ENCODE measurements at places on chromosomes 1 and 21.

- no peak for DNase-seq
Observed at GRCh38 chr1:54750596-54750995, 13.7 kb downstream of the PARS2 start.

GRCh38 chr21:42198929-42199867, 19.7 kb upstream of the ABCG1 start:
- DNase-seq, result peak; percentile 3

- DNase-seq, result no peak
Observed at GRCh38 chr1:921011-921837, 2.5 kb upstream of the SAMD11 start.

DNA sequence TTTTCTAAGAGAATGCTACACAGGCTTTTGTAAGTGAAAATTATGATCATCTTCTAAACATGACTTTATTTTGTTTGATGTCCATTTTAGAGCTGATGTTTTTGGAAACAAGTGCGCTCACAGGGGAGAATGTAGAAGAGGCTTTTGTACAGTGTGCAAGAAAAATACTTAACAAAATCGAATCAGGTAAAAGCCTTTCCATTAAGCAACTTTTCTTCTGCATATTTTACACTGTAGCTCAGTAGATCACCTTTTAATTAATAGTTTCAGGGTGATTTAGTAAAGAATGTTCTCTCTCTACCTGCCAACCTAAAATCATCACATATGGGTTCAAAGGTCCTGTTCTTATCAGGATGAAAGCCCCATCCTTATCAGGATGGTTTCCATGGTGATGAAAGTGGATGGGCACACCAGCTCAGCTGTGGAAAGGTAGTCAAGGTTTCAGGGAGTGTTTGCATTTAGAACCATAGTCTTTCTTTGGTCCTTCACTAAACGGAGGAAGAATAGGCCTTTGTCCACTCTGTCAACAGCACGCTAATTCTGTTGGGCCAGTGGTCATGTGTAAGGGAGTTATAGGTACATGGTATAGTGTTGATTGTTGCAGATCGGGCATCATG, 28.1 kb downstream of the RAB4A start:
- no peak for DNase-seq

DNA sequence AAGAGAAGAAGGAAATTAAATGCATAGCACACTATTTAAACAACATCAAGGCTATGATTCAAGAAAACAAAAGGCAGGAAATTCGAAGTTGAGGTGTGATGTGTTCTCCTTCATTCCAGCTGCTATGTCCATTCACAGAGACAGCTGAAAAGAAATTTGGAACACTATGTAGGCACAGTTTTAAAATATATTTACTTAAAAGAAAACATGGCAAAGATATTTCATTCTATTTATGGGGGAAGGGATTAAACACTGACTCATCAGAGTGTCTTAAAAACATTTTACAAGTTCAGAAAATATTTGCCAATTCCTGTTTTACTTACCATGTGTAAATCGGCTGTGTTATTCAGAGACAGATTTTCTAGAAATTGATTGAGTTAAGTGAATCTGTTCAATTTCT, 39.4 kb upstream of the NGF start:
- DNase-seq, result no peak

DNA sequence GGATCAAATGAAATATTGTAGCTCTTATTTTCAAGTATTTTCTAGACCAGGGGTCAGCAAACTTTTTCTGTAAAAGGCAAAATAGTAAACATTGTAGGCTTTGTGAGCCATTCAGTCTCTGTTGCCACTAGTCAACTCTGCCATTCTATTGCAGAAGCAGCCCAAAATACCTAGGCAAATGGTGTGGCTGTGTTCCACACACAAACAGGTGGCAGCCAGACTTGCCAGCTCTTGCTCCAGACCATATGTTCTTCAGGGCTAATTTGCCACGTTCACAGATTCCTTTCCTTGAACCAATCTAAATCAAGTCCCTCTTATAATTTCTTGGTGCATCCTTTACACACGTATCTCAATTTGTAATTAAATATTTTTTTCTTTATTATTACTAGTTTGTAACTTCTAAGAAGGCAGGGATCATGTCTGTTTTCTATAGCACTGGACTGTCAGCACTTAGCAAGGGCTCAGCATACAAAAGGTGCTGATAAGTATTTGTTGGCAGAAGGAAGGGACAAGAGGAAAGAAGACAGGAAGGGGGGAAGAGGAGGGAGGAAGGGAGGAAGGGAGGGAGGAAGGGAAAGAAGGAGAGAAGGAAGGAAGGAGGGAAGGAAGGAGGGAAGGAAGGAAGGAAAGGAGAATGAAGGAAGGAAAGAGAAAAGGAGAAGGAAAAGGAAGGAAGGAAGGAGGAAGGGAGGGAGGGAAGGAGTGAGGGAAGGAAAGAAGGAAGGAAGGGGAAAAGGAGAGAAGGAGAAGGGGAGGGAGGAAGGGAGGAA, 106.5 kb upstream of the EDEM3 start:
- DNase-seq, result no peak

- no peak for DNase-seq
Observed at GRCh38 chr1:212291505-212292134, 6.4 kb downstream of the PPP2R5A start.

GRCh38 chr1:232635778-232636356, 5.9 kb upstream of the SIPA1L2 start:
- DNase-seq, result no peak

DNA sequence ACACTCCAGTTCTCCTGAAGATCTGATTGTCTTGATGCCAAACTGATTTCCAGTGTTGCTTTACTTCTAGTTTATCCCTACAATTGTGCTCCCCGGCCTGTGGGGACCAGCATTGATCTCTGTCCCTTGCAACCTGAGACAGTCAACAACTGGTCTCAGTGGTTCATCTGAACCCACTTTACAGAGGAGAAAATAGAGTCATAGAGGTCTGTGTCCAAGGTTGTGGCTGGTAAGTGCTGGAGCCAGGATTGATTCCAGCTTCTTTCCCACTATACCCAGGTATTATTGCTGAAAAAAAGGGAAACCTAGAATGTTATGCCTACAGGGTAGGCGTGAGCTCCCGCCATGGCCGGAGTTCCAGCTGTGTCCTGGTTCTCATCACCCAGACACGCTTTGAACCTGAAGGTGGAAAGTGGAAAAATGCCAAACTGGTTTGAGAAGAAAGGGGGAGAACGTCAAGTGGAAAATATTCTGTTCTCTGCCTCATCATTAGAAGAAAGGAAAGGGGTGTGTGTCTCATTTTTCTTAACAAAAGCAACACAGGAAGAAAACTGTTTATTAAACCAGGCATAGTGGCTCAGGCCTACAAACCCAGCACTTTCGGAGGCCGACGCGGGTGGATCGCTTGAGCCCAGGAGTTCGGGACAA, 60.7 kb upstream of the ITPKB start:
- DNase-seq, result no peak

GRCh38 chr1:117007719-117008013, 6.1 kb downstream of the CD101 start:
- no peak for DNase-seq

DNA sequence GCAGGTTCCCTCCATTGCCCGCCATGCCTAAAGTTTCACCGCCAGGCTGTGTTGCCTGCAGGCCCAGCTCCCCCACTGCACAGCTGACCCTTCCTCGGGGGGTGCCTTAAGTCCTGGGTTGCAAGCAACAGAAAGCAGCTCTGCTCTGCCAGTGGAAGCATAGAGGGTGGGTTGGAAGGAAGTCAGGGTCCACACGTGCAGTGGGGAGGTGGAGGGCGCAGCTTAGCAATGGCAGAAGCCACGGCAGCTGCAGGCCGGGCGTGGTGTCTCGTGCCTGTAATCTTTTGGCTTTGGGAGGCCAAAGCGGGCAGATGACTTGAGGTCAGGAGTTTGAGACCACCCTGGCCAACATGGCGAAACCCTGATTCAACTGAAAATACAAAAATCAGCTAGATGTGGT, 106.3 kb upstream of the TMEM51 start:
- no peak for DNase-seq
